OCI-LY7 (cell line): ENCODE measurements at places on chromosomes 6 and 20.

DNA sequence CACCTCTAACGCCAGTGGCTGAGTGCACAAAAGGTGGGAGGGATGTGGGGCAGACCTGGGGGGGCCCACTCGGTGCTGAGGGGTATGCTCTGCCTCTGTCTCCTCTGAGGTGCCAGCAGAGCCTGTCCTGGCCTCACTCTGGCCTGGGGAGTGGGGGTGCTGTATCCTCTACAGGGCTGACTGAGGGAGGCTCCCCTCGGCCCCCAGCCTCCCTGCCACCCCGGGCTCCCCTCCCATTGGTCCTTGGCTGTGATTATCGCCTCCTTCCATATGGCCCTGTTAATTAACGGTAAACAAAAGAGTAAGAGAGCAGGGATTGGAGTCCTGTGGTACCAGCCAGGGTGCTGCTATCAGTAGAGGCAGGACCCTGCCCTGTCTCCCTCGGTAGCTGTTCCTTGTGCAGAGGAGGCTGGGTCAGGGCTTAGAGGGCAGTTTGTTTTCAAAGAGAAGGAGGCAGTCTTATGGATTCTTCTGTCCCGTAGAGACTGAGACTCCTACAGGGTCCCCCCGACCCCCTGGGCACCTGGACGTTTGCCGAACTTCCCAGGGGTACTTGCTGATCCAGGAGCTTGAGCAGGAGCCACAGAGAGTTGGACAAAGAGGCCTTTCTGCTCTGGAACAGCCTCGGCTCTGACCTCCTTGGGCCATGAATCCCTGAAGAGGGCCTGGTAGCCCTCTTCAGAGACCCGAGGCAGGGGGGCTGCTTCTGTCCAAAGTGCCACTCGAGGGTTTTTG is 1.8 kb downstream of the MYT1 start:
- no peak for DNase-seq

- peak; percentile 16 for DNase-seq
These were observed 88.7 kb downstream of the ARHGAP18 start for GRCh38 chr6:129621252-129621651.

DNA sequence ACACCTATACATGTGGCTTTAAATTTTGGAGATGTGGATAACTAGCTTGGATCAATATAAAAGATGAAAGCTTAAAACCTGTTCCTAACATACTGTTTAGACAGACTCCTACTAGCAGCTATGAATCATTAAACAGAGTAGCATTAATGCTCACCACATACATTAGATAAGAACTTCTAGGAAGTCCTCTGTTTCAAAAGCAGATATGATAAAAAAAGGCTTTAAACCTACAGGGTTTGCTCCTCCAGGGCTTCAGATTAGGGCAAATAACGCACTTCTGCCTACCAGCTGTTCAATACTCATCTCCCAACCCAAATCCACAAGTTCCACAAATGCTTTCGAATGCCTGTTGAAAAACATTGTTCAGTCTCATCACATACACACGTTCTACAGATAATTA is 1.5 kb downstream of the REPS1 start:
- DNase-seq, result no peak

DNA sequence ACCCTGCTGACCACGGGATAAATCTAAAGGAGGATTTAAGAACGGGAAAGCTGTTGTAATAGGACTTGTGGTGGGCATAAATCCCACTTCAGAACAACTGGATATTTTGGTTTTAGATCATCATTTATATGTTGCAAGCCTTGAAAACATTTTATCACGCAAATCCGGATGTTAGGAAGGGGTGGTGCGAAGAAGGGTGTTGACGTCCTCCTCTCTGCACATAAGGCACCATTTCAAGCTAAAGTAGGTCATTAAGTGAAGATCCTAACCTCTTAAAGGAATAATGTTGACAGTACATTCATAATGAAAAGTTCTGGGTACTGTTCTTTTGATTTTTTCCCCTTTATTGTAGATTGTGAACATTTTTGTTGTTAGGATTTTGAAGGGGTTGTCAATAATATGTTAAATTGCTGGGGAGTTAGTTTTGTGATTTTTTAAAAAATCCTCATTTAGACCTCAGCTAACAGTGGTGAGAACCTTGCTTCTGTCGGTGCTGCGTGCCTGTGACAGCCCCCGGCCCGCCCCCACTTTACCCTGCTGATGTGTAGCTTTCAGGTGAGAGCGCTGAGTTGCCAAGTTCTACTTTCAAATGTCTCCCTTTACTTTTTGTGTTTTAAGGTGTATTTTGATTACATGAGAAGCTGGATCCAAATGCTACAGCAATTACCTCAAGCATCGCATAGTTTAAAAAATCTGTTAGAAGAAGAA is 88.8 kb downstream of the MAP3K4 start:
- DNase-seq, result no peak

GRCh38 chr6:10421921-10422736 is 7.3 kb upstream of the TFAP2A start:
- DNase-seq, result no peak

DNA sequence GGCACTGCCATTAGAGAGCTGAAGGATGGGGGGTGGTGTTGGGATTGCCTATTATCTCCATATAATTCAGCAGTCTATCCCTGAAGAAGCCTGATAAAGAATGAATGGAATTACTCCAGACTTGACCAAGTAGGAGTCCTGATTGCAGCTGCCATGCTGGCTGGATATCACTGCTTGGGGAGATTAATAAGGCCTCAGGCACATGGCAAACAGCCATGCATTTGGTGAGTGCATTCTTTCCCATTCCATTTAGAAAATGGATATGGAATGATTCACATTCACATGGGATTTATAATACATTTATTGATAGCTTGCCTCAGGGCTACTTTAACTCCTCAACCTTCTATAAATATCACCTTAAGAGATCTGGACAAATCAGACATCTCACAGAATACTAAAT is 49.6 kb upstream of the HLA-A start:
- DNase-seq, result no peak

DNA sequence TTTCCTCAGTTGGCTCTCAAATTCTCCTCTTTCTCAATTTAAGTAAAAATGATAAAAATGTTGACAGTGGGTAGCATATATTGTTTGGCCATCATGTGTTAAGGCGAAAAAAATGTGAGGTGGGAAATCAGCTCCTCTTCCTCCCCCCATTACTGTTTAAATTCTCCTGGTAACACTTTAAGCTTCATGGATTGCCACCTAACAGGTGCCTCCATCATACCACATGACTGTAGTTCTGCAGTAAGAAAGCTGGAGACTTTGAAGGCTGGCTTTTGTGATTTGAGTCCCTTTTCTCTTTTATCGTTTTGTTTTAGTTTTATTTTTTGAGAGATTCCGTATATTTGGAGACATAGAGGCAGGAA is 1.2 kb downstream of the ZFAND3 start:
- peak; percentile 14 for DNase-seq

DNA sequence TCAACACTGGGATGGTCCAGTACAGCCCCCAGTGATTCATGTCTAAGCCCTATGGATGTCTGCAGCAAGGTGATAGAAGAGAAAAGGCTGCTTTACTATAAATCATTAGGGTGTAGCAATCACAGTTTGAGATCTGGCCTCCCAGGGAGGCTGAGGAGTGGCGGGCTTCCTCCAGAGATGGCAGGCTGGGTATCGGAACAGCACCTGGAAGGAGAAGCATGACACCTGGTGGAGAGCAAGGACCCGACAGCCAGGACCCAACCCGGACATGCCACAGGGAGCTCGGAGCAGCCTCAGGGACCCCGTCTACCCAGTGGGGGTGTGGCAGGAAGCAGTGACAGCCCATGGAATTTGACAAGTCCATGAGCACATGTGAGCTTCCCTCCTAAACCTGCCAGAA is 114.8 kb upstream of the CD93 start:
- DNase-seq, result no peak

GRCh38 chr6:87723170-87724078 is 21.4 kb upstream of the AKIRIN2 start:
- DNase-seq, result peak; percentile 29

- DNase-seq, result no peak
These were observed 1.3 kb downstream of the EPHA7 start for GRCh38 chr6:93418033-93418407.

DNA sequence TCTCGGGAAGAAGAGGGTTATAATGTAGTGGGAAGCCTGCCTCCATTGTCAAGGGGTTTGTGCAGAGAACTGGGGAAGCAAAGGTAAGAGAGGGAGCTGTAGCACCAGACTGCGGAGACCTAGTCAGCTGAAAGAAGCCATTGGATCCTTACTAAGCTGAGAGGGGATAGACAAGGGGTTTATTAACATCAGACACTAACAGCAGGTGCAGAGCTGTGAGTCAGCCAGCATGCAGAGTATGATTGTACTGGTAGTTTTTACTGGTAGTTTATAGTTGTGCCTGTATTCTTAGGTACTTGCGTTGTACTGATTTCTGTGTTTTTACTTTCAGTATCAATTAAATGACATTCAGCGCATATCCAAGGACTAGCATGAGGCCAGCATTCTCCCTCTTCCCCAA is 17.8 kb upstream of the COL19A1 start:
- DNase-seq, result no peak

GRCh38 chr6:154462425-154462824 is 48.1 kb downstream of the CNKSR3 start:
- no peak for DNase-seq

GRCh38 chr20:58518387-58518786 is 3.2 kb upstream of the APCDD1L start:
- DNase-seq, result no peak

DNA sequence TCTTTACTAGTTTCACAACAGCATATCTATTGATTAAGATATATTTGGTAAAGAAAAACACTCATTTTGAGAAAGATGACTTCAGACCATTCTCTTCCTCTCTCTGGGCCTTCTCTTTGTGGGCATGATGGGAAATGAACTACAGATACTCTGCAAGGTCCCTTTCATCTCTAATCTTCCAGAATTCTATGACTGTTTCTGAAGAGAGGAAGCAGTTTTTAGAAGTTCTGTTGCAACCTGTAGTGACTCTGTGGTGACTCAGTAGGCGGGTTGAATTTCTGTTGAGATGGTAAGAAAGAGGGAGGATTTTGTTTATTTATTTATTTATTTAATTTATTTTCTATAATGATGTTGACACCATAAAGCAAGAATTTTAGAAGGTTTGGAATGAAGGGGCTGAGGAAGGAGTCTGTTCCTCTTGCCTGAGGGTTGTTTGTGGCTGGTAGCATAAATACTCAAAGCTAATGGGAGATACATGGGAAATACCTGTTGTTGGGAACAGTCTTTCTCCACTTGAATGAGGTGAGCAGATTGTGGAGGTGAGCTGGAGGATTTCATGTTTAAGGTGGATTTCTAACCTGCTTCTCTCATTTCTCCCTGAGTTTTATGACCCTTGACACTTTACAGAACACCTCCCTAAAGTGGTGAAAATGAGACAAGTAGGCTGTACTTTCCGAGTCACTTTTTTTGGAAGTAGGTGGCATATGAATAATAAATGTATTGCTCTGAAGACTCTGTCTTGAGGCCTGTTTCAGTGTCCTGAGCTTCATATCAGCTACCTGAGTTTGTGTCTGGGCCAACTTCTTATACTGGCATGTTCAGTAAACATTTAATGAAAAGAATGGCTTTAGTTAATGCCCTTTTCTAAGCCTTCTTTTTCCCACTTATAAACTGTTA is 15.0 kb downstream of the ACSS2 start:
- no peak for DNase-seq

GRCh38 chr6:157034436-157035230 is 257.5 kb downstream of the ARID1B start:
- peak; percentile 68 for DNase-seq

- no peak for DNase-seq
These were observed 21.7 kb downstream of the COL20A1 start for GRCh38 chr20:63314566-63315239.

- no peak for DNase-seq
These were observed 241.1 kb upstream of the TBX18 start for GRCh38 chr6:85005494-85005893.

DNA sequence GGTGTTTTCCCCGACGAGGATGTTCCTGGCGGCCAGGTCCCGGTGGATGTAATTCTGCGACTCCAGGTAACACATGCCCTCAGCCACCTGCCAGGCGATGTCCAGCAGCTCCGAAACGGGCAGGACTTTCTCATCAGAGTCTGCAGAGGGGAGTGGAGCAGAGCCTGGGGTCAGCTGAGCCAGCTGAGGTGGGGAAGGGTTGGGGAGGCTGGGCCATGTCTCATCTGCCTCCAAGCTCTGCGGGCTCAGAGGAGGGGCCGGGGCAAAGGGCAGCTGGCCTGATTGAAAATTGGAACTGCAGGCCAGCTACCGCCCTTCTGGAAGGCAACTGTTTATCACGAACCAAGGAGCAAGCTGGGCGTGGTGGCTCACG is 6.4 kb downstream of the PTK6 start:
- no peak for DNase-seq

- no peak for DNase-seq
These were observed 7.4 kb downstream of the ADGRF5 start for GRCh38 chr6:46914279-46914810.
